ENCODE measurements at places on chromosomes 2 and 18.

DNA sequence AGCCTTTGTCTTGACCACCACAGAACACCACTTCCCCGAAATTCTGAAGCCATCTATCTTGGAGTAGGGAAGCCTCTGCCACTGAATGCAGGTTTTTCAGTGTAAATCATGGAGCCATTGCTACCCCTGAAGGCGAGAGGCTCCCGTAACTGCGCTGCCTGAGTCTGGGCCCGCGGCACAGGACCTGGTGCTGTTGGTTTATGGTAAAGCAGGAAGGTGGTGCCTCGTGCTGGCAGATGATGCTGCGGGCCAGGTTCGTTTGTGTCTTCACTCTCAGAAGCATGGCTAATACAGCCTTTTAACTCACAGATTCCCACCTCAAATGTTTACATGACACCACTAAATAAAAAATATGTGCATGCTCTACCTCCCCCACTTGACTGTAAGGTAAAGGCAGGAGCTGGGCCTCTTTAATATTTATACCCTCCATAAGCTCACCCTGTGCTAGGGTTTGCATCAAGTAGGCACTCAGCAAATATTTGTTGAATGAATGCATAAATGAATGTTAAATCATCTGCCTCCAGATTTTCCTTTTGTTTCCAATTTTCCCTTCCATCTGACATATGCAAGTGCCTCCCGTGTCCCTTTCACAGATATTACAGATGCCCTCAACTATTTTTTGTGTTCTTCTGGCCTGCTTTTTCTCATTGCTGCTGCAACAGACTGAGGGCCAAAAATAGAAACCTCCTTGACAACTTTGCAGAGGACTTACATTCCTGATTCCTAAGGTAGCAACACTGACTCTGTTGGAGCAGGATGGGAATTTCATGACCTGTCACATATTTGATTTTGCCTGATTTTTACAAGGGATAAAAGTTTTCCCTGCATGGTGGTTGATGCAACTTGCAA, 83.5 kb upstream of the CPO start:
- DNase-seq, result no peak

GRCh38 chr2:39618736-39619135, 47.0 kb upstream of the TMEM178A start:
- DNase-seq, result no peak

DNA sequence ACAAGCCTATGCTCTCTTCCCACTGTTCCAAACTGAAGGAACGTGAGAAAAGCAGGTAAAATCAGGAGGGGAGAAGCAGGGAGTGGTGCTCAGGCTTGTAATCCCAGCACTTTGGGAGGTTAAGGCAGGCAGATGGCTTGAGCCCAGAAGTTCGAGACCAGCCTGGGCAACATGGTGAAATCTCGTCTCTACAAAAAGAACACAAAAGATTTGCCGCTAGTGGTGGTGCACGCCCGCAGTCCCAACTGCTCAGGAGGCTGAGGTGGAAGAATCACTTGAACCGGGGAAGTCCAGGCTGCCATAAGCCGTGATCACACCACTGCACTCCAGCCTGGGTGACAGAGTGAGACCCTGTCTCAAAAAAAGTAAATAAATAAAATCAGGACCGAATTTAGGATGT, 1.3 kb upstream of the TMSB10 start:
- no peak for DNase-seq

DNA sequence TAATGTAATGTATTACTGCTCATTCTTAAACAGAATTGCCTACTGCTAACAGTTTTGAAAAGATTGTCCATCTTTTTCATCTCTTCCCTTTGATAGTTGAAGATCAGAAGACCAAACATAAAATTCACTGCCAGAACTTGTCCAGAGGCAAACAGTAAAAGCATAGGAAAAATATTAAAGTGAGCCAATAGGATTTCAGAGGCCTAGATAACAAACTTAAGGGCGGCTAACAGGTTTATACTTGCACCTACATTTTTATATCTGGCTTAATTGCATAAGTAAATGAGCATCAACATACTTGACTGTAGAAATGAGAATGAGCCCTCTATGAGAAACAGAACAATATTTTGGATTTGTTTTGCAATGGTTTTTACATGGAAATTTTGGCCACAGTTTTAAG, 30.3 kb downstream of the ZC3H15 start:
- no peak for DNase-seq

- peak; percentile 79 for DNase-seq
Measured at GRCh38 chr2:18435426-18436037, 124.9 kb downstream of the RDH14 start.

- DNase-seq, result no peak
Measured at GRCh38 chr2:174924061-174924693, 81.0 kb downstream of the CHN1 start.

DNA sequence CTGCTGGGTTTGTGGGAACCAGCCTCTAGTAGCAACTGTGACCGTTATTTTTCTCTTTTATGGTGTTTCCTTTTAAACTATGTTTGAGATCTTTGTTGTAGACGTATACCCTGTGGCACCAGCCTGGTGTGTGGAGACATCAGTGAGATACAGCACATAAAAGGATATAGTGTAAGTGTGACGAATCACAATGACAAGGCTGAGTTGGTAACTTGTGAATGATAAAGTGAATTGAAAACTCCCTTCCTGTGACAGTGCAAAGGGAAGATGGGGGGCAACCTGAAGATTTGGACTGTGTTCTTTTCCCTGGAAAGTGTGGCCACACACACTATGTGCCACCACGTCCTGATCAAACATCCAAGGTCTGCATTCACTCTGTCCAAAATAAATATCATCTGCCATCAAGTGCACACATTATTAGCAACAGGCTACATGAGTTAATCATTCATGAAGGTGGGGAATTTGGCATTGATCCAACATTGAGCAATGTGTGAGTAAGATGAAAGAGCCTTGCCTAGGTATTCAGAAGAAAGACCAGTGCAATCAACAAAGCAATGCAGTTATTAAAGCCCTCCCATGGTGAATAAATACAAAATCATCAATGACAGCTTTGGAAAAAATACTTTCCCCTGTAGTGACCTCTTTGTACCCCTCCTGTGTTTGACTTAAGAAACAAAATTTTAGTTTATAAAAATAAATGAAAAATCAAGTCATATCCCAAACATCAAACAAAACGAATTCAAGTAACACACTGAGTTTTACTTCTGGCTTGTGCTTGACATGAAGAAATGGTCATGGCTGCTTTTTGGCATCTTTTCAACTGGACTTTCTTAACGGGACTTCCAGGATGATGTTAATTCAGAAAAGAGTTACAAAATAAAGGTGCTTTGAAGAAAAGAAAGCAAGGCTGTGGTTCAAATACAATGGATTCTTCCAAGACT, 1280.5 kb upstream of the ZEB2 start:
- no peak for DNase-seq

DNA sequence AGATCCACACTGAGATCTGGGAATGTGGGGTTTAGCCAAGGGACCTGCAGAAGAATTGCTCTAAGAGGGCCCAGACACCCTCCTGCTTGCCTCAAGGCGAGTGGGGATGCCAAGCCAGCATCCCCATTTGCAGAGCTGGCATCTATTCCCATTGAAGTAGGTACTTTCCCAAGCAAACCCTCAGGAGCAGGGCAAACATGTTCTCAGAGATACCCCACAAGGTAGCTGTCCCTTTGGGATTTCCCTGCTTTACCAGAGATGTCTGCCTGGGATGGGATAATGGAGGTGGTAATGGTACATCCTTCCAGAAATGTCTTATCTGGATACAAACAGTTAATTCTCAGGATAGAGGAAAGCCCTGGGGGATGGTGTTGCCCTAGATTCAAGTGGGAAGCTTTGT, 51.2 kb downstream of the GYPC start:
- DNase-seq, result no peak

GRCh38 chr2:145157741-145158591, 638.0 kb upstream of the ZEB2 start:
- peak; percentile 88 for DNase-seq

- no peak for DNase-seq
Measured at GRCh38 chr2:2639251-2640139, 308.4 kb upstream of the MYT1L start.

GRCh38 chr18:34710458-34710914, 388 bp downstream of the DTNA start:
- no peak for DNase-seq

GRCh38 chr2:209383212-209383611, 40.6 kb upstream of the MAP2 start:
- peak; percentile 80 for DNase-seq

- DNase-seq, result peak; percentile 28
Measured at GRCh38 chr2:43472527-43473194, 123.2 kb downstream of the THADA start.

DNA sequence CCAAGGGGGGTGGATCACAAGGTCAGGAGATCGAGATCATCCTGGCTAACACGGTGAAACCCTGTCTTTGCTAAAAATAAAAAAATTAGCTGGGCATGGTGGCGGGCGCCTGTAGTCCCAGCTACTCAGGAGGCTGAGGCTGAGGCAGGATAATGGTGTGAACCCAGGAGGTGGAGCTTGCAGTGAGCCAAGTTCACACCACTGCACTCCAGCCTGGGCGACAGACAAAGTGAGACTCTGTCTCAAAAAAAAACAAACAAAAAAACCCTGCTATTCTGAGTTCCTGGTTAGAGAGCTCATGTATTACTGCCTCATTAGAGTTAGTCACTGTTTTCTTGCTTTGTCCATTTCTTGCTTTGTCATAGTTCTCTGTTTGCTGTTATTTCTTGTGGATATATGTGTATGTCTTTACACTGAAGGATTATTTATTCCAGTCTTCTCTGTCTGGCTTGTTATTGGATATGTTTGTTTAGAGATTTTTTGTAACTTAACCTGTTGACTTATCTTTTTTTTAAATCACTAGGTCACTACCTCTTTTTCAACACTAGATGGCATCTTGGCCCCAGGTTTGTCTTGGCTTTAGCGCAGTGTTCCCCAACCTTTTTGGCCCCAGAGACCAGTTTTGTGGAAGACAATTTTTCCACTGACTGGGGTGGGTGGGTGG, 17.0 kb downstream of the TTLL4 start:
- peak; percentile 32 for DNase-seq

GRCh38 chr2:96839293-96839874, 4.4 kb downstream of the ANKRD23 start:
- no peak for DNase-seq

DNA sequence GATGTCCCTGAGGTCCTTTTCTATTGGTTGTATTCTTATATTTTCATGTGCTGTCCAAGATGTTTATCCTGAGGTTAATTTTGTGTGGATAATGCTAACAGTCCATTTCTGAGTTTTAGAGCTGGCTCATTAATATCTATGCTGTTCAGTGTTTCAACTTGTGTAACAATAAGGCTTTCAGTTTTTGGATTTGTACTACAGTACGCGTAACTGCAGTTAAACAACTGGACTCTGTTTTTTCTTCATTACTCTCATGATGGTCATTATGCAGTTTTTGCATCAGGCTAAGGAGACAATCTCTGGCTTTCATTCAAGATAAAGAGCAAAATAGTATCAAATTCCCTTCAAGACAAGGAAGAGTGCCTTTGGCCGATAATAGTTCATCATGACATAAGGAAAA, 1364.8 kb downstream of the DPP10 start:
- DNase-seq, result no peak

DNA sequence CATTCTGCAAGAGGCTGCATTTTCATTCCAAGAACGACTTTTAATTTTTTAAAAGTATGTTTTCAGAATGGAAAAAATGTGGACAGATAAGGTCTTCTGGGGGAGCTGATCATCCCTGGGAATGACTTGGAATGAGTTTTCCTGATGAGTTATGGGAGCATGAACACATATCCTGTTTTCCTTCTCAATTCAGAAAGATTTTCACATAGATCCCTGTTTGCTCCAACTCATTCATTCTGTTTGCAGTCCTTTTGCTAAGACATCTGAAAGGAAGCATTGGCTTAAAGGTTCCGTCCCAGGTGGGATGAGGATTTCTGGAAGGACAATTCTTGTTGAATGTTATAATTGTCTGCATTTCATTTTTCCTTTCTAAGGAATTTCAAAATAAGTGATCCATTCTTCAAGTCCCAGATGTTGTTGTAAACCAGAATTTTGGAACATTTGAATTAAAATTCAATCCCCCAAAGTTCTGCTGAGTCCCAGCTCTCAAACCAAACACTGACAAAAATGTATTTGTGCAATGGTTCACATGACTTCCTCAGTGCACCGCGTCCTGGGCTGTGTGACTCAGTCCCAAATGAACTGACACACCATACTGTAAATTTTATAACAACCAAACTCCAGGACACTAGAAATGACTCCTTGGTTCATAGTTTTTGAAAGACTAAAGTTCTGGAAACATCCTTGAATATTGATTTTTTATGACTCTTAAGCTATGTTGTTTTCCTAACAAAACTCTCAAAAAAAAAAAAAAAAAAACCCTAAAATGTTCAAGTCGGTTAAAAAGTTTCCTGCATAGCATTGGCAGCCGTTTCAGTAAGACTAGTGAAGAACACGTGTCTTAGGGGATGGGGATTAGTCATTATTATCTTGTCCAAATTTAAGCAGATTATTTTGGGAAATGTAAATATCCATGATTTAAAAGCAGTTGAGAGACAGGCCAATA, 281.8 kb upstream of the TCF4 start:
- DNase-seq, result peak; percentile 34

DNA sequence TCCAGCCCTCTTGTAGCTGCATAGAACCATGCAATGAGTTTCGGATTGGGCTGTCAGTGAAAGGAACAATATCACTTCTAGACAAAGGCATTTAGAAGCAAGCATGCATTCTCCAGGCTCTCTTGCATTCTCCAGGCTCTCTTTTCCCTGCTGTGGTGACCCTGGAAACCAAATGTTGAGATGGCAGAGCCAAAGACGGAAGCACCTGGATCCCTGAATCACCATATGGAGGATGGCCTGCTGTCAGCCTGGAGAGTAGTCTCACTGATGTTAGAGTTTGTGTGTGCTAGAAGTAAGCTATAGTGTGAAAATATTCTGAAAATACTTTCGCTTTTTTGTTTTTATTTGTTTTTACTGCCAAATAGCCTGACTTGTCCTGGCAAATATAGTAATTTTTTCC, 203.9 kb downstream of the C1D start:
- DNase-seq, result no peak

DNA sequence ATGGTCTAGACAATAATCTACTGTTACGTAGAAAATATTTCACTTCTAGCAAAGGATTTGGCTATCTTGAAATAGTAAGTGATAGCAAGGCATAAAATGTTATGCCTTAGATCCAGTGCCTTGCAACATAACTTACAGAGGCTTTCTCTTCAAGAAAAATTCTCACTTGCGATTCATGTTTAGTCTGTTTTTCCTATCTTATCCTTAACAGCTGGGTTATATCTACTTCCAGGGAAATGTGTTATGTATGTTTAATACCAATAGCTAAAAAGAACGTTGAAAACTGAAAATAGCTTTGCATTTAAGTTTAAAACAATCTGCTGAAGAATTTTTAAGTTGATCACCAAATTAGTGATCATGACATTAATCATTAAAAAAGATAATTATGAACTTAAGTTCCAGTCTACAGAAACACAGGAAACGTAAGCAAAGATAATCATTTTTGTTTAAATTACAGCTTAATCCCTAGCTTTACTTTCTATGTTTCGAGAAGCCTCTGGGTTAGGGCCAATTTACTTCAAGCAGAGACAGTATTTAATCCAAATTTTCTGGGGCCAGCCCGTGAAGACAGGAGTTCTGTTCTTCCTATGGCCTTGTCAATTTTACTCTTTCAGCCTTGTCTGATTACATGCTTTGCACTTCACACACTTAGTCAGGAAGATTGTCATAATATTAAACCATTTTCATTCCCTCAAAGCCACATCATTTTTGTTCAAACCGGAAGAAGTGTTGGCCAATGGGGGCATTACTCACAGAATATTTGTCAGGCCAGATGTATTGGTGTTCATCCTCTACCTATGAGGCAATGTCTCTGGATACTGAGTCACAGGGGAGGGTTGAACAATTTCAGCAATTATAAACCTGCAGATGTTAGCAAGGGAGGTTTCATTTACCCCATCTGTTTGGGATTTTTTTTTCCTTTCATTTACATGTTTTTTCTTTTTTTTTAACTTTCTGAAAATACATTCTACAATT, 1132.9 kb upstream of the ZEB2 start:
- DNase-seq, result peak; percentile 48
